Right ventricle myocardium inferior (tissue), 1 donor: ENCODE measurements at places on chromosomes 12 and 14. TPM values are rescaled to one million over a fixed set of nuclear protein-coding genes. Genes with fewer than 3 reads are reported as not detected.

DNA sequence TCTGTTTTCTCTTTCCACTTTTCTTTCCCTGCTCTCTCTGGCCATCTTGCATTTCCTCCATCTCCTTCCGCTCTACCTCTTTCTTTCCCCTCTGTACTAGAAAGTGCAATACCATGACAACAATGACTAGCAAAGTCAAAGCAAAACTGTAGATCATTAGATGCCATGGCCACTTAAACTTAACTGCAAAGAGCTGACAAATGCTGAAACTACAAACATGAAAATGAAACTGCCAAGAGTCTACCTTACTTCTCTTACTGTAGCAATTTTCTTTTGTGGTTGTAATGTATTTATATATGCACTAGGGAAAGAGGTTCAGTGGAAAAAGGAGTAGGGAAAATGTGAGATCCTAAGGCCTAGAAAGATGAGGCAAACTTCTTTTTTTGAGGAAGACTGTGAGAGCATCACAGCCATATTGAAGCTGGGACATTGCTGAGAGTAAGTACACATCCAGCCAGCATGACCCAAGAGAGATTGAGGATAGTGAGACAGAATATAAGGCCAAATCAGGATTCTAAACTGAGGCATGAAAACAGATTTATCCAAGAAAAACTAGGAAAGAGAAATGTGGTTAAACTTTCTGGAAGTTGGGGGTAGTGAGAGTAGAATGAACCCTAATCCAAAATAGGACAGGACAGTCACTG is 276.6 kb upstream of the NAV3 start:
- no peak for DNase-seq

DNA sequence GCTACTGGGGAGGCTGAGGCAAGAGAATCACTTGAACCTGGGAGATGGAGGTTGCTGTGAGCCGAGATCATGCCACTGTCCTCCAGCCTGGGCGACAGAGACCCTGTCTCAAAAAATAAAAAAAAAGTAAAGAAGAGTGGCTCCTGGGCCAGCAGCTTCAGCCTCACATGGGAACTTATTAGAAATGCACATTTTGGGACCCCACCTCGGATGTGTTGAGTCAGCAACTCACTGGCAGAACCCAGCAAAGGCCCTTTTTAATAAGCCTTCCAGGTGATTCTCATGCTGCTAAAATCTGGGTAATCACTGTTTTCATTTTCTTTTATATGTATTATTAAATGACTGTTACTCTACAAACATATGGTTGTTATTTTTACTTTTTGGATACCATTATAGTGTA is 41.6 kb downstream of the TBK1 start:
- DNase-seq, result no peak

- no peak for DNase-seq
These were observed 292.5 kb downstream of the AKAP6 start for GRCh38 chr14:32621585-32621984.

DNA sequence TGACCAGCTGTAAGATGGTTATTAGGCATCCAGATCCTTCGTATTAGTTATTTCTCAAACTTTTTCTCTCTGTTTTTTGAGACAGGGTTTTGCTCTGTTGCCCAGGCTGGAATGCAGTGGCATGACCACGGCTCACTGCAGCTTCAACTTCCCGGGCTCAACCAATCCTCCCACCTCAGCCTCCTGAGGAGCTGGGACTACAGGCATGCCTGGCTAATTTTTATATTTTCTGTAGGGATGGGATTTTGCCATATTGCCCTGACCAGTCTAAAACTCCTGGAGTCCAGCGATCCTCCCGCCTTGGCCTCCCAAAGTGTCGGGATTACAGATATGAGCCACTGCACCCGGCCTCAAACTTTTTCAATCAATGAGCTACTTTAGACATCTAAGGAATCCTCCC is 33.1 kb downstream of the FZD10 start:
- DNase-seq, result no peak

Gene TPH2
- total RNA-seq, result not detected

DNA sequence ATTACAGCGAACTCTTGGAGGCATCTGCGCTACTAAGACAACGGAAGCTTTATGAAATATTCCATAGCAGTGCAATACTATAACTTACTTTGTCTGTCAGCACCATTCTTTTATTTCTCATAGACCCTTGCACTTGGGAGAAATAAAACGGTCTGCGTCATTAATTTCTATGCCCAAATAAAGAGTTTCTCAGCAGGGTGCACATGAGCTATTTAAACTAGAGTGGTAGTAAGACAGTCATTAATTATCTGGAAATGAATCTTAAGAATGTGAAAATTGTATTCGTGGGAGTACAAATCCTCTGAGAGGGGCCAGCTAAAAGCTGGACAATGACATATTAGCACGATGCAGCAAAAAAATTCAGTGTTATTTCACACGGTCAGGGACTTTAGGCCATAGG is 903.4 kb upstream of the FOXG1 start:
- no peak for DNase-seq

Gene MFAP5
- 56.0 TPM for total RNA-seq
